HT-29 (cell line): ENCODE measurements at places on chromosomes 4 and X.

GRCh38 chr4:119958983-119959382 is 107.7 kb downstream of the MAD2L1 start:
- DNase-seq = no peak

DNA sequence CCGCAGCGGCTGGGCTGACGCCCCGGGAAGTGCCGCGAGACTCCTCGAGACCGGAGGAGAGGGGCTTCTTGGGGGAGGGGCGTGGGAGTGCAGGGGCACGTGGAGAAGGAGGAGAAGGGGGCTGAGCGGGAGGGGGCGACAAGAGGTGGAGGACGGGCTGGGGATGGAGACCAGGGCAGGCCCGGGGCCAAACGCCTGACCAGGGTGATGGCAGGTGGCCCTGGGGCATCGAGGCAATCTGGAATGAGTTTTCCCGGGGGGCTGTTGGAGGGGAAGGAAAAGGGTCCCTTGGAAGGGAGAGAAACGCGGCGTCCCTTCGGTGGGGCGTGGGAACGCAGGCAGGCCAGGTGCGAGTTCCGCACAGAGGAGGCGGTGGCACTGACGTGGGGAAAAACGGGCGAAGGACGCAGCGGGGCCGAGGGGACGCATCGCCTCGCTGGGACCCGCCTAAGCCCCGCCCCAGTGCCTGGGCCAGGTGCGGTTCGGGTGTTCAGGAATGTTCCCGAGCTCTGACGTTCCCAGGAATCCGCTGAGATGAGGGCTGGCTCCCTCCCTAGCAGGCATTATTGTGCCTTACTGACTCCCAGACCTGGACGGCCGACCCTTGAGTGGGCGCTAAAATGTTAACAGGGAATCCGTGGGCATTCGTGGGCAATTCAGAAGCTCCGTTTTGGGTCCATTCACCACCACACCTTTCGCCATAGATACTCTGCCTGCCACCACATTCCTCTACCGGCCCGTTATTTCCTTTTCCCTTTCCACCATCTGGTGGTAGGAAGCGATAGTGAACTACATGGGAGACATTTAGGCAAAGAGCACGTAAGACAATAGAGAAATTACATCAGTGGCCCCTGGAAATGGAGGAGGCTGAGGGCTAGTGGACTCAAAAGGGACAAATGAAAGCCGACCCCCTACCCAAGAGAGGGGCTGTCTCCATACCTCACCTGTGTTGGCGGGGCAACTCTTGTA is 795 bp upstream of the SH3KBP1 start:
- peak; percentile 86 for DNase-seq

GRCh38 chr4:173535165-173535902 is 5.3 kb upstream of the HAND2 start:
- no peak for DNase-seq

DNA sequence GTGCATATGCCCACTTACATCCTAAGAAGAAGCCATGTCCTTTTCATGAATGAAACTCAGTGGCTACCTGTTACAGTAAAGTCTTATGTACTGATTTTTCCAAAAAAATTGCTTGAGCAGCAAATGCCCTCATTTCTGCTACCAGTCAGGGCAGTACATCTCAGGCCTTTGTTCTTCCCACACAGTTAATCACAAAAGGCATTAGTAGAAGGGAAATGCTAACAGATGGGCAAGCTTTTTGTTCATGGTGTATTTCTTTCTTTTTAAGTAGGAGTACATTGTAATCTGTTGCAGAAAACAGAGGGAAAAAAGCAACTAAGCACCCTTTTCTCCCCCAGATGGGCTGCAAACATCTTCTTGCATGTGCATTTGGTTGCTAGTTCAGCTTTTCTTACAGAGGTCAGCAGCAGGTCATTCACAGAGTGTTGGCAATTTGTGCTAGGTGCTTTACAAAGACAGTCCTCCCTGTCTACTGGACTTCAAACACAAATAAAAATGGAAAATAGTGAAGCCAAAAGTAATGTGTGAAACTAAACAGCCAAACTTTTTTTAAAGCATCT is 373.4 kb downstream of the PRDM5 start:
- DNase-seq = no peak
